Activated CD8-positive, alpha-beta memory T cell treated with anti-CD3 and anti-CD28 coated beads for 1 hour (primary cell): ENCODE measurements at places on chromosomes 2 and 18.

GRCh38 chr2:157395811-157396210 lies 48.1 kb downstream of the CYTIP start:
- DNase-seq = no peak

DNA sequence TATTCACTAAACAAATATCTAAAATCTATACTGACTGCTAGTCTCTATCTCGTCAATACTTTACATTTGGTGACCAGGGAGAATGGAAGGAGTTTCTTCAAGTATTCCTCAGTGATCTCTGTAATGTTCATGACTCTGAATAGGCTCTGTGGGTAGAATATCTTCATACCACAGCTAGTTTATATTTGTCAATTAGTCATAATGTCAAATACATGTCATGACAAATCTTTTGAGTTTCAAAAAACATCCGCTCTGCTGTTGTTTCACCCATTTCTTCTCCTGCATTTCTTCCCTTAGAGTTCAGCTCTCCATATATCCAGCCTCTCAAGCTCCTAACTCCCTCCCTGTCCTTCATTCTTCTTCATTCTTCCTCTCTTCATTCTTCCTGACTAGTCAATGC lies 206.5 kb upstream of the FANCL start:
- no peak for DNase-seq

- no peak for DNase-seq
These were observed 1225.3 kb downstream of the SUCLG1 start for GRCh38 chr2:83233781-83234180.

DNA sequence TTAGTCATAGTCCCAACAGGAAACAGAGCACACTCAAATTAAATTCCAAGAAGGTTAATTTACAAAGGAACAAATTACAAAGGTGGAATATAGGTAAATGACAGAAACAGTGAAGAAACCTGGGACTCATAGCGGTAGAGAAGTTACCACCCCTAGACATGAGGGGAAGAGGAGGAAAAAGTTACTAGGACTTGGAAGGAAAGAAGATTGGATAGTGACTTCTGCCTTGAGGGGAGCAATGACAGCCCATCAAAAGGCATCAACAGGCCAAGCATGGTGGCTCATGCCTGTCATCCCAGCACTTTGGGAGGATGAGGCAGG lies 2.4 kb upstream of the PDE11A start:
- no peak for DNase-seq

- no peak for DNase-seq
These were observed 18.2 kb downstream of the FBLN7 start for GRCh38 chr2:112156152-112156986.

- DNase-seq = no peak
These were observed at the start of gene GLI2 for GRCh38 chr2:120735746-120736170. Gene GLI2 (plus strand): TSS chr2:120735868. CDS start chr2:120797321, 61,453 bp downstream.

DNA sequence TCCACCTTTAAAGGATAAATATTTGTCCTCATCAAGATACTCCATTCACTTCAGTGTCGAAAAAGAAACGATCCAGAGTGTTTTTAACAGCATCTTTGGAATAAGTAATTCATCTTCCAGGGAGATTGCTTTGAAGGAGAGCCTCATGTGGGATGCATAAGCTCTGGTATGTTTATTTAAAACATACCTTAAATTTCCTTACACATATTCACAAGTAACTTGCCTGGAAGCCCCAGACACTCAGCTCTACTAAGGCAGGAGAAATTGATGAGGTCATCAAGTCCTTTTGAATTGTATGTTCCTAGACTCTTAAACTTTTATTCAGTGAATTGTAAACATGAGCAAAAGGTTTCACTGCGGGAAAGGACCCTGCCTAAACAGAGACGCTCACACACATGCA lies 103.0 kb downstream of the CDK15 start:
- DNase-seq = no peak

DNA sequence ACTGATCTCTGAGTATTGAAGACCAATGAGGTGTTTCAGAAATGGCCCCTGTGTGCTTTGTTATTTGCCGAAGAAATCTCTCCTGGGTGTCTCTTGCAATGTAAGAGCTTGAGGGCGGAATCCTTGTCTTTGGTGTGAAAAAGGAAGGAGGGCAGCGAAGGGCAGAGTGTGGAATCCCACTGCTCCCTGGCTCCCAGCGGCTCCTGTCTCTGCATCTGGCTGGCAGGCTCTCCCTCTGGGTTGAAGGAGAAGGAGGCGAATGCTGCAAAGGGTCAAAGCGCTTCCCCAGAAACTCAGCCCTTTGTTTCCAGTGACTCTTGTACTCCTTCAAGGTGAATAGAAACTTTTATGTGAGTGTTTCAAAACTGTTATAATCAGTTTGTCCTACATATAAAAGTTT lies 457.5 kb downstream of the CNTNAP5 start:
- DNase-seq = no peak

DNA sequence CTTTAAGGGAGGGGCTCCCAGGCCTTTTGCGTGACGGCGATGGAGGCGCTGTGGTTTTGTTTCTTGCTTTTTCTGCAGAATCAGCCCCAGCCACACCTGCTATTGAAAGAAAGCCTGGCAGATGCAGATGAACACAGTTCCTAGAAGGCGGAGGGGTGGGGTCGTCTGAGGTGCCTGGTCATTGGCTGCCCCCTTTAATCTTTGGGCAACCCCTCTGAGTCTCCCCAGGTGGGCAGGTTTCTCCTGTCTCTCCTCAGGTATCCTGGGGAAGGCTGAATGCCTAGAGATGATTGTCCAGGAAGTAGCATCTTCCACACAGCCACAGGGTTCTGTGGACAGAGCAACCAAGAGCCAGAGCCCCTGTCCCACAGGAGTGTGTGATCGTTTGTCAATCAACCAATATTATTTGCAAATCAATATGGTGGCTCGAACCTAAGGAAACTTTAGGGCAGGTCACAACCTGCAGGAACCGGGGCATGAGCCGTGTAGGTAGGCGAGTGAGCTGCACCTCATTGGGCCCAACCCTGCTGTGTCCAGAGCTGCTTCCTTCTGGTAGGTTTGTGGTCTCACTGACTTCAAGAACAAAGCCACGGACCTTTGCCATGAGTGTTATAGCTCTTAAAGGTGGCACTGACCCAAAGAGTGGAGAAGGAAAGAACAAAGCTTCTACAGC lies 104.3 kb downstream of the NDUFA10 start:
- no peak for DNase-seq

DNA sequence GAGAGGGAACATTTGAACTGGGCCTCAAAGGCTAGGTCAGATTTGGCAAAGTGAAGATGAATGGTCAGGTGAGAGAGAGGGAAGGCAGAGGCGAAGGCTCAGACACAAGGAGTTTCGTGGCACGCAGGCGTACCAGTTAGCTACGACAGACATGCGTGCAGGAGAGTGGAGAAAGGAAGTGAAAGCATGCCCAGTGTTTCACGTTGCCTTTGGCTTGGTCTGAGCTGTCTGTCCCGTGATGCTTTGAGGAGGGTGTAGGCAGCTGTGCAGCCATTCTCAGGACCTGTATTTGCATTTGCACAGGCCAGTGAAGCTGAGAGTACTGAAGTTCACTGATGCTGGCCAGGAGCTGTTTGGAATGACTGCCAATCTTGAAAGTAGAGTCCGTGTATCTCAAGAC lies 69.5 kb downstream of the HNRNPLL start:
- DNase-seq = no peak

- DNase-seq = no peak
These were observed 317.0 kb downstream of the CYP26B1 start for GRCh38 chr2:71830497-71831192.
